Eye (tissue), 1 donor: ENCODE measurements at places on chromosomes 13 and 19.

DNA sequence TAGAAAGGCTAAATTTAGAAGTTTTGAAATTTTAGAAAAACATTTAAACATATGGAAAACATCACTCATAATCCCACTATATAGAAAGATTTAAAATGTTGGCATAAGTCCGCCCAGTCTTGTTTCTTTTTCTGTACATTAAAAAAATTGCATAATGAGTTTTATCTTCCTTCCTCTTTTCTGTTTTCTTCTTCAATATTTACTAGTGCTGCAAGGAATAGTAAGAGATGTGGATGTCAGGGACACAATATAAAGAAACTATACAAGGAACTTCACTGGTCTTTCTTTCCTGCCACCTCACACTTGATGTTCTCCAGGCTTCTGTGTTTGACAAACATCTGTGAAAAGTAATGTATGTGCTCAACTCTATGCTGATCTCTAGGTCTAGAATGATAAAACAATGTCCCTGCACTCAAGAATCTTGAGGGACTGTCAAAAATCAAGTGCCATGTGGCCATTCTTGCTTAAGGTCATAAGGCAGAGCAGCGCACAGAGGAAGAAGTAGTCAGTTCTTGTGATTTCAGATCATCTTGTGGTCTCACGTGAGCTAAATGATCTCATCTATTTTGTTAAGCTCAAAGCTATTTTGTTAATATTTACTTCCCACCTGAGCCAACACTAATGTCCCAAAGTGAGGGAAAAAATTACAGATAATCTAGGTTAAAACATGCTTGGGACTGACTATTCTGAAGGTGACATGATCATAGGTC is 186.9 kb upstream of the OBI1 start:
- DNase-seq, result no peak

DNA sequence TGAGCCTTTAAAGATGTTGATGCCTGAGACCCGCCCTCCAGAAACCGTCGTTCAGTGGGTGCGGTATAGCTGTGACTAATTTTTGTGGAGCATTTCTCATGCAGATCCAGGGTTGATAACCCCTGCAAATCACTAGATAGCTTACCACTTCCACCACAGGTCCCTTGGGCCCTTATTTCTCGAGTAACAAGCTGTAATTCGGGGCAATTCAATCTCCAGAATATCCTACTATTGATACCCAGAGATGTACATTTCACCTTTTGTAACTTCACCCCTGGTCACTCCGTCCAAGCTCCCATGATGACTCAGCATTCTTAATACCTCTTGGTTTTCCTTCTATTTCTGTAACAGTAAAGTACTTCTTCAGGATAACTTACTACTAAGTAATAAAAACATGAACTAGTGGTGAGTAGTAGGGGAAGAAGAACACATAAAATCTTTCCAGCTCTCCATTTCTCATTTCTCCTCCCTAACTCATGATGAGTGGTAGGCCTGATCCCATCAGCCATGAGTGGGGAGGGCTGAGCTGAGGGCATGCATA is 71.9 kb upstream of the UBL3 start:
- no peak for DNase-seq

GRCh38 chr13:70249332-70250064 is 141.2 kb upstream of the KLHL1 start:
- DNase-seq, result no peak

DNA sequence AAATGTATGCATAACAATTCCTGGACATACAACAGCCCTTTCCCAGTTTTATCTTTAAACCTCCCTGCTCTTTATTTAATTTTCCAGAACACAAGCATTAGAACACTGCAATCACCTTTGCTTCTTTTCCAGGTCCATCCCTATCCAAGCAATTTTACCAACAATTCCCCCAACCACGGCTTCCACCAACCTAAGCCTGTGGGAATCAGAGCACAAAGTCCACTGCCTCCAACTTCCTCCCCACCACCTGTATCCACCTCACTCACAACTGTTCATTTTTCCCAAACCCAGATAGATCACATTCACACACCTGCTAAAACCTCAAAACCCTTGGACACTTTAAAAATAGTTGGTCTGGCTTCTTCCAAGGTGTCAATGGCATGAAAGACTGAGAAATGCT is 39.5 kb downstream of the FOXO1 start:
- DNase-seq, result no peak

- no peak for DNase-seq
Measured at GRCh38 chr19:38267761-38268483, 3.5 kb downstream of the SPINT2 start.

- DNase-seq, result peak; percentile 57
Measured at GRCh38 chr19:372306-372890, 27.8 kb upstream of the MIER2 start.

GRCh38 chr13:24931450-24932251 is 164.3 kb upstream of the PABPC3 start:
- no peak for DNase-seq

GRCh38 chr13:40549500-40550094 is 116.8 kb downstream of the FOXO1 start:
- DNase-seq, result no peak

DNA sequence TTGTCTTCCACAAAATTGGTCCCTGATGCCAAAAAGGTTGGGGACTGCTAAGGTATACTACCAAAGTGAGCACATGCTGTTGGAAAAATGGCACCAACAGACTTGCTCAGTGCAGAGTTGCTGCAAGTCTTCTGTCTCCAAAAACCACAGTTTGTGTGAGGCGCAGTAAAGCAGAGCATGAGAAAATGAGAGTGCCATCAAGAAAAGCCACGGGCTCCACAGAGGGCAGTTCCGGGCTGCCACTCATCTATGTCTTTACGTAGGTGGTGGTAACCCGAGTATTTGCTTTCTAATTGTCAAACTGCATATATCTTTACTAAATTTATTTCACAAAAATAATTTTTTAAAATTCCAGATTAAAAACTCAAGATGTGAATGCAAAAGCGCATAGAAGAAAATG is 123.8 kb downstream of the RNF17 start:
- DNase-seq, result no peak

DNA sequence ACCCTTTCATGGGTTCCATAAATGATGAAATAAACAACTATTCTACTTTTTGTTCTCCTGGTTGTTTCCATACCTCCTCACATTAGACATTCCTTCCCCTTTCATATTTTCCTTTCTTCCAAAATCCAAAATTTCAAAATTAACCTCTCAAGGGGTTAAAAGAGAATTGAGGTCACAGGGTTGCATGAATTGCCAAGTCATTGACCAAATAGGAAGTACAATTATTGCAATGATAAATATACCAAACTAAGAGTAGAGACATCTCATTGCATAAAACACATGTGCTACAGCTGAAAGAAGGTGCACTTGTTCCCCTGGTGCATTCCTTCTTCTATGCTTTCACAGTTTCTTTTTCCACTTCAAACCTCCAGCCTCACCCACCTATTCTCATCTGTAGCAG is 136.1 kb downstream of the KCTD12 start:
- DNase-seq, result no peak

- DNase-seq, result no peak
Measured at GRCh38 chr13:45034342-45034741, 45.0 kb downstream of the GPALPP1 start.

GRCh38 chr19:48997972-48998371 is 4.3 kb downstream of the RUVBL2 start:
- DNase-seq, result peak; percentile 58

DNA sequence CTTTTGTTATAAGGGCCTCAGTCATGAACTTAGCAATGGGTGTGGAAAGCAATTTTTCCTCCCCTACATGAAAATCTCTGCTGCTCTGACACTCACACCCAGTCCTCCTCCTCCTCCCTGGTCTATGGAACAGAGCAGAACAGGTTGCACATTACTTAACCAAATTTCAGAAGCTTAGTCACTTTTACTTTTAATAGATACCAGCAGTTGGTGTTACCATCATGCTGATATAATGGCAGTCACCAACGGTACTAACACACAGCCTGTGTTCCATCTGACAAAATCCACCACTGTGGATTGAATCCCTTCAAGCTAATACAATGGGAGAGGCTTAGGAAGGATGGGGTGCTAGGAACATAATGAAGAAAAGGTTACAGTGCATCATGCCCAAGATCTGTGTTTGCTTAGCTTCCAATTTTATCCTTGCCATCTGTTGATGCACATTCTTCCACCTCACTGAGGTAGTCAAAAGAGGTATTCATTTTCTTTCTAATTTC is 9.8 kb downstream of the TPT1 start:
- no peak for DNase-seq

GRCh38 chr13:99629641-99630040 is 128.4 kb downstream of the TM9SF2 start:
- DNase-seq, result no peak

DNA sequence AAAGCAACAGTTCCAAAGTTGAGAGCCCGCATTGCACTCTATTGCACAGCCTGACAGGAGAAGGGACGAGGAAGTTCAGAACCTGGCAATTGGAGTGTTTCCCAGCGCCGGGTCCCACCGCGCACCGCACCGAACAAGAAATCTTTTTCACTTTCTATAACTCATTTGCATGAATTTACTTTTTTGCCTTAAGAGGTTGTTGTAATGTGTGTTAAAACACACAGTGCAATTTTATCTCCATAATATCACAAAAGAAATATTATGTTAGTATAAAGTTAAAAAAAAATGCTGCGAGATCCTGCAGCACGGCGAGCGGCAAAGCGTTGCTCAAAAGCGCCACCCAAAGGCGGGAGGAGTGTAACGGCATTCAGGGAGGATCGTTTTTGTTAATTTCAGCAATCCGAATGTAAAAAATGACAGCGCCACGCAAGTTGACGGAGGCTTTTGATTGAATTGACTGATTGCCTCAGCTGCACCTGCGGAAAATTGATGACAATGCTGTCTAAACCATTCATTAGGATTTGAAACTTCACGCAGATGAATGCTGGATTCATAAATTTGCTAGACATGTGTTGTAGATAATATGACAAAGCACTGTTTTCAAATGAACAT is 303.6 kb upstream of the ZNF507 start:
- peak; percentile 85 for DNase-seq

DNA sequence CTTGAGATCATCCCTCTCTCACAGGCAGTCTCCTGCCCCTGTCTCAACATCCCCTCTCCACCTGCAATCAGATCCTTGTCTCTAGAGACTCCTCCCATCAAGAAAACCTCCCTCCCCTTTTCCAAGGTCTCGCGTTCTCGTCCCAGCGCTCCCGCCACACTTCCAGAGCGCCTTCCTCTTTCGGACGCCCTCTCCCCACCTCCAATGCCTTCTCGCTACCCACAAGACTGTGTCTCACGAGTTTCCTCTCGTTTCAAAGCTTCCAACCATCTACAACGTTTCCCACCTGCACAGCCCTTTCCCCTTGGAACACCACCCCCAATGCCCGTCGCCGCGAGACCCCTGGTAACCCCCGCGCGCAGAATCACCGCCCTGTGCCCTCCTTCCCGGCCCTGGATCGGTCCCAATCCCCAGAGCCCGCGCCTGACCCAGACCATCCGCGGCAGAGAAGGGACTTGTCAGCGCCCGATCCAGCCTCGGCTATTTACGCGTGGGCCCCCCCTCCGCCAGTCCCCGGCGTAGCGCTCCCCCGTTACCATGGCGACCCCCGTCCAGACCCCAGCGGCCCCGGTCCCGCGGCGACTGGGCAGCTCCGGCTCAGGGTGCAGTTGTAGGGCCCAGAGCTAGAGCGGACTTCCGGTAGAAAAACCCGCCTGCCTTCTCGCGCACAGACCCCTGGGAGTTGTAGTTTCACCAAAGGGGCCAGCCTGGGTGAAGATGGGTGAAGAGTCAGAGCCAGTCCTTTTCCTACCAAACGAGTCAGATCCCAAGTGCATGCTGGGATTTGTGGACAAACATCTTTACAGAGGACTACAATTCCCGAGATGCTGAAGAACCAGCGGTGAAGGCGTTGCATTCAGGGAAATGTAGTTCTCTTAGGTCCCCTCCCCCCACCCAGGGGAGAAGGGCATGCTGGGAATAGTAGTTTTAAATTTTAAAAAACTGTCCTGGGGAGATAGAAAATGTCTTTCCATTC is at the start of gene AP2S1:
Gene AP2S1 (minus strand): TSS at position 619 of the 976 bp plus-strand sequence. CDS start 80 bp downstream, at position 539.
- peak; percentile 100 for DNase-seq

GRCh38 chr19:5692723-5693194 is 2.7 kb downstream of the RPL36 start:
- no peak for DNase-seq

DNA sequence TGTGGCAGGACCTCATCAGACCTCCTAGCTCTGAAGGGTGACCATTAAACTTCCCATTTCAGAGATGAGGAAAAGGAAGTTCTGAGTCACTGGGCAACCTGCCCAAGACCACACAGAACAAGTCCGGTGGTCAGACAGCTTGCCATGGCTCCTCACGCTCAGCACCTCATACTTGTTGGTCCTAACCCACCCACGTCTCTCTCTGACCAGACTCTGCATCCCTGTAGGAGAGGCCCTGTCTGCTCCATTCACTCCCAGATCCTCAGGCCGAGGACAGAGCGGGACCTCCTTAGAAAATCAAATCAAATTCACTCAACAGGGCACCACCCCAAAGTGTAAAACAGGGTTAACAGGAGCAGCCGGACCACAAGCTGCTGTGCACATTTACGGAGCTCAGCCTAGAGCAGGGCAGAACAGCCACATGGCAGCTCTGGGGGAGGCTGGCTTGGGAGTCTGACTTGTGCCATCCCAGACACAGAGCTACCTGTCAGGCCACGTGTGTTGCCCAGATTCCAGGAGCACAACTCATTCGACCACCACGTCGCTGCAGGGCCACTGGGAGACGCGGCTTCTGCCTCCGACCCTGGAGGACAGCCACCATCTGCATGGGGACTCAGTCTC is 1.7 kb downstream of the MIER2 start:
- no peak for DNase-seq

GRCh38 chr13:20399961-20400360 is 125.7 kb downstream of the CRYL1 start:
- no peak for DNase-seq

DNA sequence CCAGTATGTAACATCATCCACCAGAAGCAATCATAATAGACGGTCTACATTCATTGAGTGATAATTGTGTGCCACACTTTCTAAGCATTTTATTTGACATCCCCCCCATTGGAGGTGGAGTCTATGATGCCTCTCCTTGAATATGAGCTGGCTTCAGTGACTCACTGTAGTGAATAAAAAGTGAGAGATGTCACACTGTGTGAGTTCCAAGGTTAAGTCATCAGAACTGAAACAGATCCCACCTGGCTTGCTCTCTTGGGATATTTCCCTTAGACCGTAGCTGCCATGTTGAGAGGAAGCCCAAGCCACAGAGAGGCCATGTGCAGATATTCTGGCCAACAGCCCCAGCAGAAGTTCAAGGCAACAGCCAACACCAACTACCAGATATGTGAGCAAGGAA is 12.6 kb downstream of the RTBDN start:
- no peak for DNase-seq

- DNase-seq, result no peak
Measured at GRCh38 chr13:30918662-30919405, 12.8 kb downstream of the MEDAG start.

- peak; percentile 42 for DNase-seq
Measured at GRCh38 chr19:29287061-29287460, 74.1 kb upstream of the UQCRFS1 start.

GRCh38 chr19:35907377-35907745 is 734 bp downstream of the TYROBP start:
- DNase-seq, result no peak

- no peak for DNase-seq
Measured at GRCh38 chr13:66265371-66265770, 964.8 kb downstream of the PCDH9 start.
